ENCODE measurements at places on chromosomes 5 and 9. TPM values are rescaled to one million over a fixed set of nuclear protein-coding genes. Genes with fewer than 3 reads are reported as not detected.

The DMRT3 gene
- not detected for total RNA-seq

The C5orf52 gene
- total RNA-seq = not detected

The LECT2 gene
- not detected for total RNA-seq

The GRIN3A gene
- total RNA-seq = not detected

The HRCT1 gene
- total RNA-seq = 0.62 TPM

The THBS4 gene
- 0.55 TPM for total RNA-seq

The SEMA5A gene
- total RNA-seq = 15.3 TPM

DNA sequence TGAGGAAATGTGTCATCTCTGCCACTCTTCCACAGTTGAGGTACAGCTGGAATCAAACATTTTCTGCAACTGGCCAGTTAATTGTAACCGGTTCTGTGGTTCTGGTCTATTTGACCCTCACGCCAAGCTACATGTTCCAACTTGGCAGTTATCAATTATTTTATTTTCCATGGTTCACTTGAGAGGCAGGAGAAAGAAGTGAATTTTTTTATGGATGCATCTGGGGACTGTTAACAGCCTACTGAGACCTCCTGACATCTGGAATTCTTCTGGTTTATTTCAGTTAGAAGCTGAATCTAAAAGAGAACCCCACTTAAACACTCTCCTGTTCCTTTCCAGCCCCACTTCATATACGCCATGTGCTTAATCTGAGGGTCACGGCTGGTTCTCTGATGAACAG is 372.3 kb downstream of the DNAH5 start:
- DNase-seq = no peak

DNA sequence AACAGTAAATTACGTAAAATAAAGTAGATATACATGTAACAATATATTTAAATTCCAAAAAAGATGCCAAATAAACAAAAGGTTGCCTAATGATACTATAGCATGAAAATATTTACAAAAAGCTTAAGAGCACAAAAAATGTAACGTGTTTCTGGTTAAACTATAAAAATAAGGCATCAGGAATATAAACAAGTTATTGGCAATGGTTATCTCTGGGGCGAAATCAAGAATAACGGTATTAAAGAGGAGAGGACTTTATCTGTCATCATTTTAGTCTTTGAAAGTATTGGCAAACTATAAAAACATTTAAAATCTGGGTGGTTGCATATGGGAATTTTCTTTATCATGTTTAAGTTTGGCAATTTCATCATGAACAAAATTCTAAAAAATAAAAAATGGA is 1599.2 kb downstream of the MAT2B start:
- no peak for DNase-seq

DNA sequence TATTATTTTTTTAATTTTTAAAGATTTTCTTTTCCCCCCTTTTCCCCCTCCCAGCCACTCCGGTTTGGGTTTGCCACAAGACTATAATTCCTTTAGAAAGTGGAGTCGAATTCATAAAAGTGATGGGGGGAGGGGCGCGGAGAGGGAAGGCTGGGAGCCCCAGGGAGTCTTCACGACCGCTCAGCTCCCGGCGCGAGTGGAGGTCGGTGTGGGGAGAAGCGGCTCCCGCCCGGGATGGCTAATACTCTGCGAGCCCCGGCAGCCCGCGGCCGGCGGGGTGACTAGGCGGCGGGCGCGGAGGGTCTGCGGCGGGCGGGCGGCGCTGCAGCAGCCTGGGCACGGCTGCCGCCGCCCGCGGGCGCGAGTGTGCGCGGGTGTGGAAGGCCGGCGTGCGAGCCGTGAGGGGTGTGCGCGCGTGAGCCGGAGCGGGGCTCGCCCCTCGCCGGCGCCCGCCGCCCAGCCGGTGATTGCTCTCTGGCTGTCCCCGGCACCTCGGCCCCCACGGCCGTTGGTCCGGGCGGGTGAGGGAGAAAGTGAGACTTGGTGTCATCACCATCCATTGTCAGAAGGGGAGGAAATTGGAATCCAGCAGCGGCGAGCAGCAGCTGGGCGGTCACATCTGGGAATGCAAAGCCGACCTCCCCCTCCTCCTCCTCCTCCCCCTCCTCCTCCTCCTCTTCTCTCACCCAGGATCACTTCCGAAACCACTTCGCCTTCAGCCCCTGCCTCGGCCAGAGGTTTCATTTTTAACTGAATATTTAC is at the start of gene PARP8:
PARP8 (plus strand) TSS at position 377 of the 762 bp plus-strand sequence. CDS start 459 bp downstream, outside the sequence.
- peak; percentile 14 for DNase-seq

DNA sequence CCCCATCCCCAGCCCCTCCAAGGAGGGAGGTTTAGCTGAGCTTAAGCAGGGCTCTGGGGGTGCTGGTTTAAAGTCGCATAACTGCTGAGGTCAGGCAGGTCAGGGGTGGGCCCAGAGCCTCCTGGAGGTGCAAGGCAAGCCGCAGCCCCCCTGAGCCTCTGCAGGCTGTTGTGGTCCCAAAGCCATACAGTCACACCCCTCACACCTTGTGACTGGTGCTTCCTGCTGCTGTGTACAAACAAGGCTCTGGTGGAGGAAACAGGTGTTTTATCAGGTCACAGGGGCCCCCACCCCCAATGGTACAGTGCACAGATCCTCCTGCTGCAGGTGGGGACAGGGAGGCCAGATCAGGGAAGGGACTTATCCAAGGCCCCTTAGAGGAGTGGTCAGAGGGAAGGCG is 8.0 kb downstream of the TCF7 start:
- no peak for DNase-seq

GRCh38 chr5:56206126-56206910 is 26.8 kb downstream of the ANKRD55 start:
- peak; percentile 55 for DNase-seq

Data from astrocyte (in vitro differentiated cells and primary cell).